ENCODE measurements at places on chromosomes 7 and 10.

DNA sequence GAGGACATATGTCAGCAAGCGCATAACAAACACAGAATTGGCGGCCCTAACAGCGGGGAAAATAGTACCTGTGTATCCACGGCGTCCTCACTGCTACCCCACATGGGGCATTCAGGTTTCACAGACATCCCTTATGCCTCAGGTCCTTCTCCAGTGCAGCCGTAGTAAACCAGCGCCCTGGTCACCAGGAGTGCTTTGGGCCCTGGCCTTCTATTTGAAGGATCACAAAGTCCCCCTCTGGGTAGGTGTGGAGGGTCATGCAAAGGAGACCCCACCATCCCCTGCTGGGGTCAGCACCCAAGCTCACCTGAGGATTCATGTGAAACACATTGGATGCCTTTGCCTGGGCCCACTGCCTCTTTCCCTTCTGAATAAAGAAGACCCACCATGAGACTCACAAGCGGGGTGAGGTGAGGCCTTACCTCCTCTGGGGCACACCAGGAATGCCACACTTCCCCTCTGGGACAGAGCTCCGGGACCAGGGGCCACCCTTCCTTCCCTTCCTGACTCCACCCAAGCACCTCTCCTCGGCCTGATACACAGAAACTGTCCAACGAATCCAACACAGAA, 18.8 kb downstream of the CLRN3 start:
- DNase-seq: no peak

DNA sequence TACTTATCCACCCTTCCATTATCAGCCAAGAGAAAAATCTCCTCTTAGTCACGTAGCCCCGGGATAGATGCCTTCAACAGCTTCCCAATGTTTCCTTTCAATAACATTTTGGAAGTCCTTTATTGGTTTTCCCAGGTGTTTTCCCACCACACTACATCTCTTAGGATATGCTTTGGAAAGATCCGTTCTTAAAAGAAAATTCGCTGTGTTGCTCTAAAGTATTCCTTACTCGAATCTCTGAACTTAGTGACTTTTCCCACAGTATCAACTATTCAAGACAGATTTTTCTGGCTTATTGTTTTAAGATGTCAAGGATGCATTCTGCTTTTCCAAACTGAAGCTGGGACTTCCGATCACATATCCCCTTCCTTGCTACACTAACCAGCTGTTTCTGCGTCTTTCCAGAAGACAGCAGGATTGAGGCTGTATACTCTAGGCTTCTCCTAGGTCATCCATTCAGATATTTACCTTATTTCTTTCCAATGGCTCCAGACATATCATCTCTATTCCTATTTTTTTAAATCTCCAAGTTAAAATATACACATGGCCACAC, 36.5 kb upstream of the SVIL start:
- DNase-seq: no peak

DNA sequence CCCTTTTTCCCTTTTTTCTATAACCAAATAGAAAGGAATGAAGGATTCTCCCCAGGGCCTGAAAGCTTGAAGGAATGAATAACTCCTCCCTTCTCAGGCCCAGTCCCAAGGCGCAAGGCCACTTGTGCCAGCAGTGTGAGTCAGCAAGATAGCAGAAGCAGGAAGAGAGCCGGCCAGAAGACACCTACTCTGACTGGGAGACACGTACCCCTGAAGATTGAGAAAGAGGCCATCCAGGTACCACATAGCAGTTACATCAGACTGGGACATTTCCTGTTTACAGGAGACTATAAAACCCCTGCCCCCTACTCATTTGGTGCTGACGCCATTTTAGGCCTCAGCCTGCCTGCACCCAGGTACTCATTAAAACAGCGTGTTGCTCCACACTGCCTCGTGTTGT, 65.5 kb downstream of the LRRC17 start:
- DNase-seq: no peak

DNA sequence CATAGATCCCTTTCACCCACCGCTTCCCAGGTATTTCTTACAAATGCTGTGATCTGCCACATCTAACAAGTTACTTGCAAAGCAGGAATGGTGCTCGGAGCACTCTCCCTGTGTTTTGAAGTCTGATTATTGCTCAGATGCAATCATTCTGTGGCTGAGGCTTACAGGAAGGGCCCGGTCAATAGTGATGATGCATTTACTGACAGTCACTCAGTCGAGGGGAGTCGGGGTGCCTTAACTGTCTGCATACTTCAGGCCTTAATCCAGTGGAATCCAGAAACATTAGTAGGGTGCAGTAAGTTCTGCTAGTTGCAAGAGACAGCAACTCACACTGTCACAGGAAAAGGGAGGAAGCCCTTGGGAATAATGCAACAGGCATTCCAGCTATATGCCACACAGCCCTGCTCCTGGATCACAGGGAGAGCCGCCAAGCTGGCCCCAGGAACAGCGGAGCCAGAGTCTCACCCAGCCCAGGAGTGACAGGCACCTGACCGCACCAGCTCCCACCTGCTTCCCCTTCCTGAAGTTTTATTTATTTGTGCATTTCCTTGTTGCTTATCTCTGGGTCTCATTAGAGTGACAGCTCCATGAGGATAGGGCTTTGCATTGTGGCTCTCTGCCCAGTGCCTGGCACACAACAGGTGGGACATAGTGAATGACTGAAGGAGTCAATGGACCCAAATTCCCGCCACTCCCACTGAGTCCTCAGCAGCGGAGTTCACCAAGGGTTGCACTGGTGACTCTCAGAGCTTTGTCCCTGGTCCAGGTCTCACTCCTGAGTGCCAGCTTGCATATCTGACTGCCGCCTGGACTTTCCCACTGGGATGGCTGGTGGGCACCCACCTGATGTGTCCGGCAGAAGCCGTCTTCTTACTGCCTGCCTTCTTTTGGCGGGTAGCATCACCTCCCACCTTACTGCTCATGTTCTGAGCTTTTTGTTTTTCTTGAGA, 212.5 kb upstream of the SH2B2 start:
- DNase-seq: no peak

- DNase-seq: no peak
Observed at GRCh38 chr7:46547044-46547443, 626.0 kb upstream of the IGFBP3 start.

Data from SHP77 (cell line).